ENCODE measurements at places on chromosomes 16 and 17.

DNA sequence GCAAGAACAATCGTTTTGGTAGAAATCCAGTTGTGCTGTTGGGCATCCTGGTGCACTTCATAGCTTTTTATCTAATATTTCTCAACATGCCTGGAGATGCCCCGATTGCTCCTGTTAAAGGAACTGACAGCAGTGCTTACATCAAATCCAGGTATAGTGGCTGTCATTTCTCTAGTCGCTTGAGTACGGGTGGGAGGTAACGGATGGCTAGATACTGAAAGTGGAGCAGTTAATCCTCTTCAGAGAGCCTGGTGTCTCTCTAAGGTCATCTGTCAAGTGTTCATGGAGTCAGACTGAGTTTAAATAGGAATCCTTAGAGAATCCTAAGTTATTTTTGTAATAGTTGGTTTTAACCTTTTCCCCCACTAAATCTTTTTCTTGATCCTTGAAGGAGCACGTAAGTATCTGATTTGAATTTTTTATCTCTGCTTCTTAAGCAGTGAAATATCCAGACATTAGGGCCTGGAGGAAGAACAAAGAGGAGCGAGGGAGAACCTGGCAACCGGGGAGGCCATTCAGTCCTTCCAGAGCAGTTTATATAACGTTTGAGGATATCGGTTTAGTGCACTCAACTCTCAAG, 37.2 kb downstream of the MFSD11 start:
- DNase-seq: no peak

- DNase-seq: no peak
Measured at GRCh38 chr17:14070344-14070984, 1.2 kb downstream of the COX10 start.

DNA sequence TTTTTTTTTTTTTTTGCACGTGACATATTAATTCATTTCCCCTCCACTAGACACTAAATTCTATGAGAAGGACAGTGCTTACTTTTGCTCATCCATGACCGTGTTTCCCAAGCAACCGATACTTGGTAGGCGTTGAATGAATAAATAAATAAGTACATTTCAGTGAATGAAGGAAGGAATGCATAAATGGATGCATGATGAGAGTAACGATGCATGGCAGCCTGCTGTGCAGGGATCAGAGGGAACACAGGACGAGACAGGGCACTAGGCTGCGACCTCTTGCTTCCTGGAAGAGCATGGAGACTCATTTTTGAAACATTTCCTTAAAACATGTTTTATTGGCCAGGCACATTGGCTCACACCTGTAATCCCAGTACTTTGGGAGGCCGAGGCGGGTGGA, 84.2 kb downstream of the UTP18 start:
- DNase-seq: no peak

DNA sequence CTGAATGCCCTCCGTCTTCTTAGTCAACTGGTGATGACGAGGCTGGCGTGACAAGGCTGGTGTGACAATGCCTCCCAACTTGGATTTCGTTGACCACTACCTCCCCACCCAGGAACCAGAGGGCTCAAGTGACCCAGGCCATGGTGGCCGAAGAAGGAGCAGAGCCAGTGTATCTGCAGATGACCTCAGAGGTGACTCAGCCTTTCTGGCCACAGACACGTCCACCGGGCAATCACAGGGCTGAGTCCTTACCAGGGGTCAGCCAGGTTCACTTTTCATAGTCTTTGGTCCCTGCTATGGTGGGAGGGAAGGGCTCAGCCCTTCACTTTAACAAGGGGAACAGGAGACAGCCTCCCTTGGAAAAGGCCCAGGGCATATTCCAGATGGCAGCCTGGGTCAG, 116.3 kb downstream of the MAF start:
- DNase-seq: no peak
